Activated CD4-positive, alpha-beta T cell treated with anti-CD3 and anti-CD28 coated beads, Interleukin-2, amount 50 U/mL, for 24 hours (primary cell): ENCODE measurements at places on chromosomes 5 and 9.

- DNase-seq = no peak
Observed at GRCh38 chr9:90803860-90804593, 2.4 kb downstream of the SYK start.

GRCh38 chr5:131210151-131210510, 39.4 kb downstream of the LYRM7 start:
- no peak for DNase-seq

GRCh38 chr9:34959461-34959860, 1.4 kb downstream of the PHF24 start:
- DNase-seq = no peak

- no peak for DNase-seq
Observed at GRCh38 chr9:133476036-133476931, 2.6 kb downstream of the SLC2A6 start.

- no peak for DNase-seq
Observed at GRCh38 chr5:174053905-174054304, 8.4 kb downstream of the NSG2 start.

DNA sequence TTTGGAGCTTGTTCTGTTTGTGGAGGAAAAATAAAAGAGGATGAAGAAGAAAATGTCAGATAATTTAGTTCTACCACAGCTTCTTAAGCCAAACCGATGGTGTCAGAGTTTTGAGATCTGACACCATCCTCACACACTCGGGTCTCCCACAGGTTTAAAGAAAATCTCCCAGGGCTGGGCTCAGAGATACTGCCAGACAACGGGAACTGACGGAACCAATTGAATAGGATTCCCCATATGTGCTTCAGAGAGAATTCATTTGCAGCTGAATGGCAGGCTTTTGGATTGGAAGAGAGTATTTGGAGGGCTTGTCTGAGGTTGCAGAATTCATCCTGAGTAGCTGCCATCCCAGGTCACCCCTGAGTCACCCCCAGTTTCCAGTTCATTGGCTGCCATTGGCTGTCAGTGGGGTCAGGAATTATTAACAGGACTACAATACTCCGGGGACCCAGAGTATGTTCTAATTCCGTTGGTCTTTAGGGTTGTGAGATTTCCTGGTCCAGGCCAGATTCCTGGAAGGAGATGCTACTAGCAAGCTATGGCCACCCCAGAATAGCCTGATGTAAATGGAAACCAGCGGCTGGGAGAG, 131.3 kb downstream of the PDZD2 start:
- no peak for DNase-seq

- DNase-seq = no peak
Observed at GRCh38 chr9:98875536-98875935, 68.1 kb downstream of the GALNT12 start.

DNA sequence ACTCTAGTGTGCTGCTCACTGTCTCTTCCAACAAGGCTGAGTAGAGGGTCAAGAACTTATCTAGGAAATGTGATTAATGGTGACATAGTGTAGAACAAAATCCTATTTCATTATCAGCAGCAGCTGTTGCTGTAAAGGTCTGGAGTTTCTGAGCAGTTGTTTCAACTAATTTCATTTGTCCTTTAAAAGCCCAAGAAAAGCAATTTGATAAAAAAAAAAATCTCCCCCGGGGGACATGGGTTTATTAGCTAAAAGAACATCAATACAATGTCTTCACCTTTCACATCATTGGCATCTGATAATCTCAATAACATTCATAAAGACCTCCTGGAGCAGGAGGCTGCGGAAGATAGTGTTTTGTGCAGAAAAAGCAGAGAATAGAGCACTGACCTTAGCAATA, 468.1 kb downstream of the KCTD16 start:
- no peak for DNase-seq

DNA sequence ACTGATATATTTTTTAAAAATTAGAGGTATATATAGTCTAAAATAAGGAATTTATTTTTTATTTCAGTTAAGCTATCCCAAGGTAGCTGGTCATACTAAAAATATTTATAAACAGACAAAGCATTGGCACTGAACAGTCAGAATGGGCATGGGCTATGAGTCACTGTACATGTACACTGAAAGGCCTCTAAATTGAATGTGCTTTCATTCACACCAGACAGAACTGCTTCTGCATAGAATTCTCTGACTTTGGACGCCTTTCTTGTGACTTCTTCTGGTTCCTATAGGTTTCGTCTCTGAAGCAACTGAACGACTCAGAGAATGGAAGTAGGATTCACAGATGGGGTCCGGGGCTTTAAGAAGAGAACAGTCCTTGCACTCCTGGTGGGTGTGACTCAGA, 394.8 kb upstream of the MEF2C start:
- no peak for DNase-seq

GRCh38 chr5:133247881-133248624, 196.2 kb downstream of the HSPA4 start:
- no peak for DNase-seq

GRCh38 chr5:170752257-170753215, 31.0 kb upstream of the GABRP start:
- no peak for DNase-seq
